ENCODE measurements at places on chromosomes 12 and 14. TPM values are rescaled to one million over a fixed set of nuclear protein-coding genes. Genes with fewer than 3 reads are reported as not detected.

DNA sequence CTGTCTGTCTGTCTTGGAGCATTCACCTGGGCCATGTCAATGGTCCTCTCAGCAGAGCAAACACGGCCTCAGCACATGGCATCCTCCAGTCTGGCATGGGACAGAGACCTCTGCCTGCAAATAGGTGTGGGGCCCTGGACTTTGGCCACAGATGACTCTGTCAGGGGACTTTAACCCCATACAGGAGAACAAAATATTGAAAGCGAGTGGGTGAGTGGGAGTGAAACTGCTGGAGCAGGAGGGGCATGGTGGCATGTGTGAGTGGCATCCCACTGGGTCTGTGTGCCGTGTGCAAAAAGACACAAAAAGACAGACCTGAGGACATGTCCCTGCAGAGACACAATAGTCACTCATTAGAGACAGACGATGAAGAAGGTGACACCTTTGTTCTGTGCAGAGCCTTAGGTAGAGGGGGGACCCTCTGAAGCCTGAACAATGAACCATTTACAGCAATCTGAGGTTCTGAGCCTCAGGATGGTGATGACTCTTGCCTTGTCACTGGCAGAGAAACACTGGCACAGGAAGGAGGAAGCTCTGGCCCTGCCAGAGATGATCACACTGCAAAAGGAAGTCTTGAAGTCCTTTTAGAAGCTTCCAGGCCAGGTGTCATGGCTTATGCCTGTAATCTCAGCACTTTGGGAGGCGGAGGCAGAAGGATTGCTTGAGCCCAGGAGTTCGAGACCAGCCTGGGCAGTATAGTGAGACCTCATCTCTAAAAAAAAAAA lies 7.5 kb downstream of the LAG3 start:
- no peaks in the 10 kb centered on the region for H3K36me3 ChIP-seq
- no peak for DNase-seq
- no peak overlapping the region for H3K4me3 ChIP-seq

GRCh38 chr12:109813810-109814416 lies 19.3 kb downstream of the TRPV4 start:
- H3K4me1 ChIP-seq, result no peaks in the 10 kb centered on the region
- DNase-seq, result no peak
- no peaks in the 10 kb centered on the region for H3K36me3 ChIP-seq
- no peak overlapping the region for H3K27ac ChIP-seq
- no peak overlapping the region for H3K4me3 ChIP-seq

- no peaks in the 10 kb centered on the region for H3K27me3 ChIP-seq
- H3K27ac ChIP-seq, result no peak overlapping the region
- no peak for DNase-seq
Observed at GRCh38 chr12:125652681-125653080, 587.4 kb downstream of the AACS start.

- H3K4me1 ChIP-seq, result no peaks in the 10 kb centered on the region
- no peak overlapping the region for H3K27ac ChIP-seq
- no peaks in the 10 kb centered on the region for H3K27me3 ChIP-seq
- no peaks in the 10 kb centered on the region for H3K36me3 ChIP-seq
Observed at GRCh38 chr12:22865822-22866221, 240.9 kb downstream of the ETNK1 start.

- no peaks in the 10 kb centered on the region for H3K36me3 ChIP-seq
- no peaks in the 10 kb centered on the region for H3K27me3 ChIP-seq
- H3K4me3 ChIP-seq, result no peak overlapping the region
Observed at GRCh38 chr12:22738945-22739344, 114.0 kb downstream of the ETNK1 start.

DNA sequence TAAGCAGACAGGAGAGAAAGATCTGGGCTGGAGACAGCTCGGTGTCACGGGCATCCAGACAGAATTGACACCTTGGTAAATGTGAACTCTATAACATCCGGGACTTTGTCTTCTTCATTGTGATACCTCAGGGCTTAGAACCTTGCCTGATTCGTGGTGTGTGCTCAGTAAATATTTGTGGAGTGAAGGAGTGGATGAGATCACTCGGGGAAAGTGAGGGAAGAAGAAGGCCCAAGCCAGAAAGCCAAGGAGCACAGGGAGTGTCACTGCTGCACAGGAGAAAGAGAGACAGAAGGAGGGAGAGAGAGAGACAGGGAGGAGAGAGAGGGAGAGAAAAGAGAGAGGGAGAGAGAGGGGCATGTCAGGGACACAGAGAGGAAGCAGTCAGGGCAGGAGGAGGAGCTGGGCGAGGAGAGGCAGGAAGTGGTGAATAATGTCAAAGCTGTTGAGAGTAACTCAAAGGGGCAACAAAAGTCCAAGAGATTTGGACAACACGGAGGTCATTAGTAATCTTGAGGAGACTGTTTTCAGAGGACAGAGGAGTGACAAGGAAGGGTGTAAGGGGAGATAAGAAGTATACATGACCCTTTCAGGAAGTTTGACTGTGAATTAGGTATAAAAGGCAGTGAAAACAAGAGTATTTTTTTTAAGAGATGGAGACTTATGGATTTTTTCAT lies 141.6 kb upstream of the MAX start:
- no peaks in the 10 kb centered on the region for H3K27me3 ChIP-seq
- no peaks in the 10 kb centered on the region for H3K36me3 ChIP-seq
- peaks cover 14% of the 10 kb centered on the region for H3K4me1 ChIP-seq
- no peak overlapping the region for H3K4me3 ChIP-seq
- no peak for DNase-seq
- H3K27ac ChIP-seq, result peak overlapping the region; percentile 41

DNA sequence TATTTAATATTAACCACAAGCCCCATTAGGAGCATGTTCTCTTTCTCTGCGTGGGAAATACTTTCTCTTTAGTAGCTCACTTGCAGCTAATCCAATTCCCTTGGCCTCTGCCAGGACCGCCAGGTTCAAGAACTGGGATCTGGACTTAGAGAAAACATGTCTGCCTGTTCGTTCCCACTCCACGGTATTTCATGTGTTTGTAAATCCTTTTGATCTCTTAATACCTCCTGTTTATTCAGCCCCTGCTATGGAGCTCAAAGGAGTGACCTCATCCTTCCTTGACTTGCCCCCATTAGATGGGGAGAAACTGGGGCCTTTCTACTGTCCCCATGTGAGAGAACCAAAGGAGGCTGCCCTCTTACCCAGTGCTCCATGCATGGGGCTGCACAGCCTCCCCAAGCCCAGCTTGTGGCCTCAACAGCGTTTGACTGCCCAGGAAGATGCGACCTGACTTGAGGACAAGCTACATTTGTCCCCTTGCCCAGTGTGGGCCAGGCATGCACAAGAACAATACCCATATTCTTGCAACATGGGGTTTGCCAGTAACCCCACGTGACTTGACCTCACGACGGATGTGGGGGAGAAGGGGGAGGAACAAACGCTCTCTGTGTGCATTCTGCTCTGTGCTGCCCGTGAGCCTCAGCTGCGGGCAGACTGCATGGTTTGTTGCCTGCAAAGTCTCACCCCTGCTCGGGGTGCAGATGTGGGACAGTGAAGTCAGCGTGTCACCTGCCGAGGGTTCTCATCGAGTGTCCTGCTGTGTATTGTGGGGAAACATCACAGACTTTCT lies 30.3 kb downstream of the CD9 start:
- peak; percentile 45 for DNase-seq
- peak overlapping the region; percentile 83 for H3K27ac ChIP-seq
- no peaks in the 10 kb centered on the region for H3K27me3 ChIP-seq
- peaks cover 26% of the 10 kb centered on the region for H3K36me3 ChIP-seq

- H3K4me1 ChIP-seq, result peaks cover 2% of the 10 kb centered on the region
- no peak overlapping the region for H3K27ac ChIP-seq
- H3K4me3 ChIP-seq, result peak overlapping the region; percentile 72
- no peaks in the 10 kb centered on the region for H3K27me3 ChIP-seq
- H3K36me3 ChIP-seq, result no peaks in the 10 kb centered on the region
Observed at GRCh38 chr12:101829639-101830366, 956 bp downstream of the GNPTAB start.

DNA sequence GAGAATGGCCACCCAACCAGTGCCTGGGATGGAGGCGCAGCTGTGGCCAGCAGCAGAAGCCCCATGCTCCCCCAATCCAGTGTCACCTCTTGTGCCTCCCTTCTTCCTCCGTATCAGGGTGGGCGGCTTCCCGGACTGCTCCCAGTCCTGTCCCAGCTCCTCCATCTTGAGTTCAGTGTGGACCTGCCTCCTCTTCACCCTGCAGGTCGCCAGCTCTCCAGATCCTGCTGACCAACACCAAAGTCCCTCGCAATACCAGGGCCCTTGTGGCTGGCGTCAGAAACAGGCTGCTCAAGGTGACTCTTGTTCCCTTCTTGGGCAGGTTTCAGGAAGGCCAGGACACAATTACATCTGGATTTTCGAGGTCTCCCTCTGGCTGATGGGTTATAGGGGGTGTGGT lies 17.0 kb downstream of the MVK start:
- no peaks in the 10 kb centered on the region for H3K4me1 ChIP-seq
- peaks cover 9% of the 10 kb centered on the region for H3K36me3 ChIP-seq
- DNase-seq, result no peak
- H3K27ac ChIP-seq, result no peak overlapping the region

DNA sequence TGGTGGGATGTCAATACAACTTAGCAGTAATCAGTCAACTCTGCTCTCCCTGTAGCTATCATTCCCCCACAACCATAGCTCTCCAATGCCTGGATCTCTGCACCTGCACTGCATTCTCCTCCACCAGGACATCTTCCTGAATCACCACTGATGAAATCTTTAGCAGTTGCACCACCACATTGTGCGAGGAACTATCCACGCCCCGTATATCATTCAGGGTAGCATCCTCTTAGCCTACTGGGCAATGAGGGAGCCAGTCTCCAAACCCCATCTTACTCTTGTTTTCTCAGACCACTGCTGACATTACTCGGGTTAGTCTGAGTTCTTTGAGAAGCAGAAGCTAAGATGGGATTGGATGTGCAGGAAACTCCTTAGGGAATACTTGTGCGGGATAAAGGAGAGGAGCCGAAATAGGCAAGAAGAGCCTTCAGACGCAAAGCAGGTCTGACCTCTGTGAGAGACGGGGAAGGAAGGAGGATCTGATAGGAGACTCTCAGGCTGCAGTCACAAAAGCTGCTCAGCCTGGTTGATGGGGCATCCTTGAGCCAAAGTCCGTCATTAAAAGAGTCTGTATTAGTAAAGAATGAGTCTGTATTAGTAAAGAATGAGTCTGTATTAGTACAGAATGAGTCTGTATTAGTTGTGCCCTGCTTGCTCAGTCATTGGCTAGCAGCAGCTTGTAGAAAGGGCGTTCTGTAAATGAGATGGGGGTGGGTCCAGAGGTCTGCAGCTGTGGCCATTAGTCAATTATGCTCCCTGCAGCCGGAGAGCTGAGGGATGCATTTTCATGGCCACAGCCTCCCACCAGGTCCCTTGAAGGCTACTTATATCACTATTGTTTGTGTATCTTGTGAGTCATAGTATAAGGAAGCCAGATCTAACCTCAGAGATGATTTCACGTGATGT lies 49.6 kb upstream of the RASSF3 start:
- no peaks in the 10 kb centered on the region for H3K27me3 ChIP-seq
- H3K4me1 ChIP-seq, result peaks cover 15% of the 10 kb centered on the region
- peak; percentile 96 for DNase-seq
- no peaks in the 10 kb centered on the region for H3K36me3 ChIP-seq

DNA sequence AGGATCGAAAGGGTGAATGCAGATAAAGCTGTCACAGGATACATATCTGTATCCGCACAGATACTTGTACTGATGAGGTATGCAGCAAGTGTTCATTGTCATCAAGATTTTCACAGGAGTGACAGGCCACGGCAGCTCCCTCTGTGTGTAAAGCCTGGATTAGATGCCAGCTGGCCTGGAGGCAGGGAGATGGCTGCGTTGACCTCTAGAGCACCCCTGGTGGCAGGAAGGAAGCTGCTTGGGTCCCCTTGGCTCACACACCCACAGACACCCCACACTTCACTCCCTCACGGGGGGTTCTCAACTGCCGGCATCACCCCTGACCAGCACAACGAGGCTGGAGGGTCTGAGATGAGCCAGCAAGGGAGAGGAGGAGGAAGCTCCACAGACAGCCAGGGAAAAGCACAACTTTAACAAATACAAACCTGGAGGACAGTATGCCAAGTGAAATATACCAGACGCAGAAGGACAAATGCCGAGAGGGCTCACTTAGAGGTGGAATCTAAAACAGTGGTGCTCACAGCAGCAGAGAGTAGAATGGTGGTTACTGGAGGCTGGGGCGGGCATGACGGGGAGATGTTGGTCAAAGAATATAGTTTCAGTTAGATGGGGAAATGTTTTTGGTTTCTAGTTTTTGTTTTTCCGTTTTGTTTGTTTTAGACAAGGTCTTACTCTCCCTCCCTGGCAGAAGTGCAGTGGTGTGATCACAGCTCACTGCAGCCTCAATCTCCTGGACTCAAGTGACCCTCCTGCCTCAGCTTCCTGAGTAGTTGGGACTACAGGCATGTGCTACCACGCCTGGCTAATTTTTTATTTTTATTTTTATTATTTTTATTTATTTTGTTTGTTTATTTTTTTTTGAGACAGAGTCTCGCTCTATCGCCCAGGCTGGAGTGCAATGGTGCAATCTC lies 45.7 kb downstream of the TEAD4 start:
- no peaks in the 10 kb centered on the region for H3K27me3 ChIP-seq
- H3K4me3 ChIP-seq, result no peak overlapping the region
- DNase-seq, result no peak
- H3K4me1 ChIP-seq, result no peaks in the 10 kb centered on the region

- H3K27me3 ChIP-seq, result no peaks in the 10 kb centered on the region
- no peak overlapping the region for H3K4me3 ChIP-seq
- H3K36me3 ChIP-seq, result no peaks in the 10 kb centered on the region
- no peak for DNase-seq
- H3K27ac ChIP-seq, result no peak overlapping the region
- H3K4me1 ChIP-seq, result no peaks in the 10 kb centered on the region
Observed at GRCh38 chr12:109203480-109203879, 87.1 kb downstream of the ACACB start.

DNA sequence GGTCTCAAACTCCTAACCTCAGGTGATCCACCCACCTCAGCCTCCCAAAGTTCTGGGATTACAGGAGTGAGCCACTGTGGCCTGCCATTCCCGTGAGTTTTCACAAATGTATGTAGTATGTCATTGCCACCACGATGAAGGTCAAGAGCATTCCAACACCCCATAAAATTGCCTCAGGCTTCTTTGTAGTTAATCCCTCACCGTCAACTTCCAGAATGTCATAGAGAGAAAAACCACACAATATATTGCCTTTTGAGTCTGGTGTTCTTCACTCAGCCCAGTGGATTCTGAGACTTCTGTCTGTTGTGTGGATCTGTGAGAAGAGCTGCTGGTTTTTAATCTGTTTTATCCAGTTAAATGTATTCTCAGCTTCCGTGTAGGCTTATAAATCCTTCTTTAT lies 12.6 kb upstream of the CFAP251 start:
- no peaks in the 10 kb centered on the region for H3K4me1 ChIP-seq
- no peak overlapping the region for H3K27ac ChIP-seq
- no peaks in the 10 kb centered on the region for H3K27me3 ChIP-seq
- H3K36me3 ChIP-seq, result peaks cover 15% of the 10 kb centered on the region
- H3K4me3 ChIP-seq, result no peak overlapping the region
- DNase-seq, result no peak

- peak; percentile 27 for DNase-seq
- no peaks in the 10 kb centered on the region for H3K36me3 ChIP-seq
- H3K4me3 ChIP-seq, result no peak overlapping the region
Observed at GRCh38 chr14:61841145-61841544, 78.9 kb downstream of the SNAPC1 start.

Gene ZNF605
- 15.2 TPM for total RNA-seq

All from fibroblast of lung (primary cell).